HCT116 (cell line): ENCODE measurements at places on chromosomes 5 and 9.

- H3K27ac ChIP-seq, result no peak overlapping the region
- H3K36me3 ChIP-seq, result no peaks in the 10 kb centered on the region
- no peaks in the 10 kb centered on the region for H3K4me1 ChIP-seq
- no peaks in the 10 kb centered on the region for H3K27me3 ChIP-seq
Measured at GRCh38 chr5:68409259-68409658, 193.7 kb downstream of the PIK3R1 start.

GRCh38 chr5:152861231-152861630 is 456.2 kb upstream of the NMUR2 start:
- no peaks in the 10 kb centered on the region for H3K4me1 ChIP-seq
- H3K36me3 ChIP-seq, result no peaks in the 10 kb centered on the region
- no peak overlapping the region for H3K4me3 ChIP-seq
- H3K27me3 ChIP-seq, result no peaks in the 10 kb centered on the region

DNA sequence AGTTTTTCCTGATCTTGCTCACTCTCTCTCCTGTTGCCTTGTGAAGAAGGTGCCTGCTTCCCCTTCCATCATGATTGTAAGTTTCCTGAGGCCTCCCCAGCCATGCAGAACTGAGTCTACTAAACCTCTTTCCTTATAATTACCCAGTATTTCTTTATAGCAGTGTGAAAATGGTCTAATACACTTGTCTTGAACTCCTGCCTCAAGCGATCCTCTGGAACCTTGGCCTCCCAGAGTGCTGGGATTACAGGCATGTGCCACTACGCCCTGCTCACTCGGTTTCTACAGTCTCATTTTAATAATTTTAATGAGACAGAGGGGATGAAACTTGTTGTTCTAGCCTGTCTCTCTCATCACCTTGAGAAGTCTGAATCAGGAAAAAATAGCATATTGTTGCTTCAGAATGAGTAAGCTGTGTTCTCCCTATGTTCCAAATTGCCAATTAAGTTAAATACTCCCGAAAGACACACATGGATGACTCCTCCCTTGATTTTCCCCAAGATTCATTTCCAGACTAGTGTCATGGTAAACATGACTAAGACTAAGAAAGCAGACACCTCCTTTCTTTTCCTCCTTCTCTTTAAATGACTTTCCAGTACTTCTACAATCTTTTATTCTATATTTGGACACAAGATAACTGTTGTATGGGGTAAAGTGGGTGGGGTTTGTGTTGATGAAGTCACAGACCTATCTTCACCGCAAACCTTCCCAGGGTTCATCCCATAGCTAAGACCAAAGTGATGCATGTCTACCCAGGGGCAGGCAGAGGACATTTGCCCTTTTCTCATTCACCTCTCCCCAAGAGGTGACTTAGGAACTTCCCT is 7.8 kb upstream of the DNAJC18 start:
- H3K36me3 ChIP-seq, result no peaks in the 10 kb centered on the region
- no peaks in the 10 kb centered on the region for H3K27me3 ChIP-seq
- no peaks in the 10 kb centered on the region for H3K4me1 ChIP-seq
- no peak for DNase-seq
- no peak overlapping the region for H3K4me3 ChIP-seq

GRCh38 chr9:98220911-98221310 is 28.5 kb upstream of the CORO2A start:
- no peak for DNase-seq
- no peak overlapping the region; the same call in 1 of the 2 replicates for H3K27ac ChIP-seq
- H3K36me3 ChIP-seq, result peaks cover 10% of the 10 kb centered on the region; the same call in 1 of the 2 replicates
- H3K4me3 ChIP-seq, result no peak overlapping the region

GRCh38 chr9:91840469-91840868 is 109.6 kb downstream of the ROR2 start:
- no peak for DNase-seq
- H3K4me3 ChIP-seq, result no peak overlapping the region

DNA sequence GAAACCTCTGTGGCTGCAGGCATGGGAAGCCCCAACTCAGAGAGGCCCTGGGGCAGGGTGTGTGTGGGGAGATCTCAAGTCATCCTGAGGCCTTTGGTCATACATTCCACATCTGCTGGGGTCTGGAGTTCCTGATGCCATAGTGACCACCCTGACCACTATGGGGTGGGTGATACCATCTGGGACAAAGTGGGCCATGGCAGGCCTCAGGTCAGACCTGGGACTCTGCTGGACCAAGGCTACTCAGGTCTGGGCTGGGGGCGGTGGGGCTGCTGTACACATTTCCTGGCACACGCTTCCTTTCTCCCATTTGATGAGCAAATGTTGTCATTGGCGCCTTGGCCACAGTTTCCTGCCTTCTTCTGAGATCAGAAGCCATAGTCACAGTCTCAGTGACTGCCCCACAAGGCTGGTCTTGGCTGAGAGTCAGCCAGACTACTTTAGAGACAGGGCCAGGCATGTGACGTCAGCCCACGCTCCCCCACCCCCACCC is 15.1 kb upstream of the ACSL6 start:
- H3K27me3 ChIP-seq, result no peaks in the 10 kb centered on the region
- no peaks in the 10 kb centered on the region for H3K4me1 ChIP-seq
- DNase-seq, result no peak
- H3K27ac ChIP-seq, result no peak overlapping the region
- no peaks in the 10 kb centered on the region for H3K36me3 ChIP-seq

DNA sequence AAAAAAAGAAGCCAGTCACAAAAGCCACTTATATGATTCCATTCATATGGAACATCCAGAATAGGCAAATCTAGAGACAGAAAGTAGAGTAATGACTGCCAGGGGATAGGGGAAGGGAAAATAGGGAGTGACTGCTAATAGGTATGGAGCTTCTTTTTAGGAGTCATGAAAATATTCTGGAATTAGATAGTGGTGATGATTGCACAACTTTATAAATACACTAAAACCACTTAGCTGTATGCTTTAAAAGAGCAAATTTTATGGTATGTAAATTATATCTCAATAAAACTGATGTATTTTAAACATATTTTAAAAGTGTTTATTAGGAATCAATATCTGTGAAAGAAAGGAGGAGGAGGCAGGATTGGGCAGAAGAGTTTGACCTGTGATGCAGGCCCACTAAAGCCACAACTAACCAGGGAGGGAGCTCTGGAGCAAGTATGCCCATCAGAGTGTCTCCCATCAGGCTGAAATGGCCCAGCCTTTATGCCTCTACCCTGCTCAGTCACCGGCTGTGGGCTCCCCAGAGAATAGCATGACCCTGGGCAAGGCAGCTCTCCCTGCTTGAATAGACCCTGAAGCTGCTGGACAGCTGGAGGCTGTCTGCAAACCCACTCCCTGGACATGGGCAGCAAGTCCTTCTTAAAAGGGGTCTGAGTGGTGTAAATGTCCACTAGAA is 96.0 kb upstream of the SLC44A1 start:
- no peaks in the 10 kb centered on the region for H3K27me3 ChIP-seq
- no peak overlapping the region for H3K27ac ChIP-seq
- H3K36me3 ChIP-seq, result no peaks in the 10 kb centered on the region
- peaks cover 18% of the 10 kb centered on the region for H3K4me1 ChIP-seq
- H3K4me3 ChIP-seq, result no peak overlapping the region
